SK-MEL-5 (cell line): ENCODE measurements at places on chromosomes 13 and 19. TPM values are rescaled to one million over a fixed set of nuclear protein-coding genes. Genes with fewer than 3 reads are reported as not detected.
A peak's percentile ranks its signal among the peaks of the same experiment; 100 is the strongest.

DNA sequence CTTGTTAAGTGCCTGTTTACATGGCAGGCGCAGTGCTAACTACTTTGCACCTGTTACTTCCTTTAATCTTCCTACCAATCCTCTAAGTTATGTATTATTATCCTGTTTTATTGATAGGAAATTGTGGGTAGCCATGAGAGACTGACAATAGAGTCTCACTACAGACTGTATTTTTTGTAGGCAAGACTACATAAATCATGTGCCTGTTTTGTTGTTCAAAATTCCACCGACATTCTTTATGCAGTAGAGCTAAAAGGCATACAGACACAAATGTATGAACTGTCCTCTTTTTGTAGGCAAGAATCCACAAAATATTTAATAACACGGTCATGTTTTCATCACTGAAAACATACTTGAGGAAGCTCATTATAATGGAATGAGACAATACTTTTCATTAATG lies 205.5 kb downstream of the NALCN start:
- DNase-seq = no peak

DNA sequence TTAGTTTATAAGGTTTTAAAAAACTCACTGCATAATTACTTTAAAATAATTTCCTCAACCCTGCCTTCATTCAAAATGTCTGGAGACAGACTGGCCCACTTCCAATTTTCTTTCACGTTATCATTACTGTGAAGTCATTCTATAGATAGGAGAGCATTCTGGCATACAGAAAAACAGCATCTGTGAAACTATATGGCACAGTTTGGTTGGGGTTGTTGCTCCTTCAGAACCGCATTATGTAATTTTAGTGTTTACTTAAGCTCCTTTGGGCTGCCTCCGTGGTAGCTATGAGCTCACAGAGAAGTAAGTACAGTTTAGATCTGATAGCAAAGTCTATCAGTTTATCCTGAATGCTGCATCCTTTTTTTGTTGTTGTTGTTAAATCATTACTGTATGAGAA lies 104.3 kb downstream of the KCNRG start:
- no peak for DNase-seq

- peak; percentile 53 for DNase-seq
These were observed 451.7 kb downstream of the EFNB2 start for GRCh38 chr13:106083620-106084350.

GRCh38 chr13:113077953-113078901 lies 27.4 kb upstream of the F7 start:
- DNase-seq = no peak

GRCh38 chr19:39871362-39871761 lies 25.2 kb upstream of the FBL start:
- DNase-seq = no peak

DNA sequence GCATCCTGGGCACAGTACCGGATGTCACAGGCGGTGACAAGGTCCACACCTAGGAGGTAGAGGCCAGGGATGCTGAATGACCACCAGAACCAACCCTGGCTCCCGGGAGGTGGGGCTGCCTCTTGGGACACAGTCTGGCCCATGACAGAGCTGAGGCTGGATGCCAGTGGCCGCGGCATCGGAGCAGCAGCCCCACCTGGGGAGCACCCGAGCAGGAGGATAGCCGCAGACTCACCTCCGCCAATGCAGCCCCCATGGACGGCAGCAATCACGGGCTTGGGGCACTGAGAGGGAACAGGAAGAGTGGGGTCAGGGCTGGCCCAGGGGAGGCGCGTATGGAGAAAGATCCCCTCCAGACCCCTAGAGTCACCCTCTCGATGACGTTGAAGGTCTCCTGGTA lies 4.3 kb upstream of the LGALS4 start:
- DNase-seq = no peak

DNA sequence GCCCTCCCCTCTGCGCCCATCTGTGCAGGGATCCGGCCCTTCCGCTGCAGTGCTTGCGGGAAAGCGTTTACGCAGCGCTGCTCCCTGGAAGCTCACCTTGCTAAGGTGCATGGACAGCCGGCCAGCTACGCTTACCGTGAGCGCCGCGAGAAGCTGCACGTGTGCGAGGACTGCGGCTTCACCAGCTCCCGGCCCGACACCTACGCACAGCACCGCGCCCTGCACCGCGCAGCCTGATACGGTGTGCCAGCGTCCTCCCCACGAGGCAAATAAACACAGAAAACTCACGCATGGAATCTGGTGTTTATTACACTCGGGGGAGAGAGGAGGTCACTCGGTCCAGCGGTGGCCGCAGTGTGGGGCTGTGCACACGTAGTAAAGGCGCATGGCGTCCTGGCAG lies 1.2 kb downstream of the POLR2I start:
- DNase-seq = no peak

DNA sequence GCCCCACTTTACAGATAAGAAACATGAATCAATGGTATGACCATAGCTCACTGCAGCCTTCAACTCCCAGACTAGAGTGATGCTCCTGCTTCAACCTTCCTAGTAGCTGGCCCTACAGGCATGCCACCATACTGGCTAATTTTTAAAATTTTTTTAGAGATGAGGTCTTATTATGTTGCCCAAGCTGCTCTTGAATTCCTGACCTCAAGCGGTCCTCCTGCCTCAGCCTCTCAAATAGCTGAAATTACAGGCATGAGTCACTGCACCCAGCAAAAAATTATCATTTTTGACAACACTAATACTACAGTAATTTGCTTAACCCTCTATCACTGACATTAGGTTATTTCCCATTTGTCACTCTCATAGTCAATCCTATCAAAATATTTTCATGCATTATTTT lies 14.7 kb downstream of the CAB39L start:
- DNase-seq = no peak

GRCh38 chr13:59415498-59415897 lies 748.2 kb downstream of the DIAPH3 start:
- no peak for DNase-seq

DNA sequence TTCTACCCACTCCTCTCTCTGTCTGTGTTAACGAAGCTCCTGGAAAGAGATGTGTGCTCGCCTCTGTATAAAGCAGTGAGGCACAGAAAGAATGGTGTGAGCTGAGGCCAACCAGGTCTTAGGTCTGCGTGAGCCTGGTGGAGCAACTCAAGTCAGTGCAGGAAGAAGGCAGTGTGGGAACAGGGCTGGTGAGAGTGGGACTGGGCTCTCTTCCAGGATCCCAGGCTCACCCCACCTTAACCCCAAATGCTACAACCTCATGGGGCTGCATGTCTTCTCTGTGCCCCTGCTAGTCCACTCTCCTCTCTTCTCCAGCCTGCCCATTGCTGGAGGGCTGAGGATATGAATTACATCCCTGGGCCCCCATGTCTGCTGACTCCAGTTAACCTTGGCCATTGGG lies 127.4 kb downstream of the DCT start:
- no peak for DNase-seq

- DNase-seq = no peak
These were observed 112.8 kb downstream of the CRYL1 start for GRCh38 chr13:20412691-20413355.

- peak; percentile 75 for DNase-seq
These were observed 6.3 kb downstream of the PGLYRP1 start for GRCh38 chr19:46016426-46017094.

DNA sequence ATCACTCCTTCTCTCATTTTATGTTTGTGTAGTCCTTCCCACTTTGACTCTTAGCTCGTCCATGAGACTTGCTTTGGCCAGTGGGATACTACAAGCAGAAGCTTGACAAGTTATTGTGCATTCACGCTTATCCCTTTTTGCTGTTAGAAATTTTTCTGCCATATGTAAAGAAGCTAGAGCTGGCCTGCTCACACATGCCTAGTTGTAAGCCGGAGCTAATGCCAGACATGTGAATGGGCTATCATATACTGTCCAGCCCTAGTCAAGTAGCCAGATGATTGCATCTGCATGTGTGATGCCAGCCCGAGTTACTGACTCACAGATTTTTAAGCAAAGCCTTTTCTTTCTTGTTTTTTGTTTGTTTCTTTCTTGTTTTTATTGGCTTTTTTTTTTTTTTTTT lies 460.7 kb downstream of the TDRD3 start:
- DNase-seq = no peak

GRCh38 chr19:19630062-19630414 lies 2.0 kb upstream of the LPAR2 start:
- no peak for DNase-seq

- DNase-seq = peak; percentile 56
These were observed 1.5 kb downstream of the KMT5C start for GRCh38 chr19:55341171-55341588.

DNA sequence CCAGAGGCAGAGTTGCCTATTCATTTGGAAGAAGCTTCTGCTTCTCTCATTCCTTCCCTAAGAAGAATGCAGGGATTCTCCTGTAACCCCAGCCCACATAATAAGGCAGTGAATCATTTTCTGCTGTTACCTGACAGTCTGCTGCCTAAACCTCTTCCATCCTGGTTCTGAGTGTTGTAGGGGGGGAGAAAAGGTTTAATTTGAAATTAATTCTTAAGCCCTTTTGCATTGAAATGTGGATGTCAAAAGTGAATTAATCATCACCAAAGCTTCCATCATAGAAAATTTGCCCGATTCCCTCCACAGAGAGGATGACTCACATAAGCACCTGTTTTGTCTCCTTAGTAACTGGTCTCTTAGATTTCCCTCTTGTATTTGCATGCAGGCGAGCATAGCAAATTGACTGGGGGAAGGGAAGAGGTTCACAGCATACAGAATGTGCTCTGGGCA lies 146.7 kb upstream of the FNDC3A start:
- DNase-seq = no peak

GRCh38 chr19:39996218-39996810 lies 546 bp upstream of the ZNF546 start:
- peak; percentile 54 for DNase-seq

- no peak for DNase-seq
These were observed 217.9 kb upstream of the SLITRK5 start for GRCh38 chr13:87453244-87453643.

GRCh38 chr13:108283110-108283509 lies 13.6 kb downstream of the TNFSF13B start:
- no peak for DNase-seq

Gene S1PR4
- total RNA-seq = 0.24 TPM in 1 of 2 replicates, not detected in the other

Gene PLEKHG2
- 22.3 and 27.2 TPM in 2 replicates for total RNA-seq

Gene ZNF441
- total RNA-seq = 5.0 and 5.9 TPM in 2 replicates

Gene KLK15
- not detected in 2 replicates for total RNA-seq

Gene PRSS57
- not detected in 2 replicates for total RNA-seq

Gene LHB
- total RNA-seq = not detected in 2 replicates

Gene AMH
- 1.5 and 1.6 TPM in 2 replicates for total RNA-seq
